Stimulated activated CD8-positive, alpha-beta memory T cell treated with anti-CD3 and anti-CD28 coated beads, Interleukin-4, amount 100 ng/mL, for 1 hour (primary cell): ENCODE measurements at places on chromosomes 5 and 9.

GRCh38 chr5:3993856-3994473 lies 398.3 kb downstream of the IRX1 start:
- no peak for DNase-seq

GRCh38 chr9:132946211-132946610 lies 1.8 kb upstream of the TSC1 start:
- no peak for DNase-seq

GRCh38 chr9:80557256-80557655 lies 985.5 kb downstream of the TLE4 start:
- DNase-seq, result no peak

- DNase-seq, result no peak
Observed at GRCh38 chr5:112534611-112535255, 115.7 kb upstream of the EPB41L4A start.

DNA sequence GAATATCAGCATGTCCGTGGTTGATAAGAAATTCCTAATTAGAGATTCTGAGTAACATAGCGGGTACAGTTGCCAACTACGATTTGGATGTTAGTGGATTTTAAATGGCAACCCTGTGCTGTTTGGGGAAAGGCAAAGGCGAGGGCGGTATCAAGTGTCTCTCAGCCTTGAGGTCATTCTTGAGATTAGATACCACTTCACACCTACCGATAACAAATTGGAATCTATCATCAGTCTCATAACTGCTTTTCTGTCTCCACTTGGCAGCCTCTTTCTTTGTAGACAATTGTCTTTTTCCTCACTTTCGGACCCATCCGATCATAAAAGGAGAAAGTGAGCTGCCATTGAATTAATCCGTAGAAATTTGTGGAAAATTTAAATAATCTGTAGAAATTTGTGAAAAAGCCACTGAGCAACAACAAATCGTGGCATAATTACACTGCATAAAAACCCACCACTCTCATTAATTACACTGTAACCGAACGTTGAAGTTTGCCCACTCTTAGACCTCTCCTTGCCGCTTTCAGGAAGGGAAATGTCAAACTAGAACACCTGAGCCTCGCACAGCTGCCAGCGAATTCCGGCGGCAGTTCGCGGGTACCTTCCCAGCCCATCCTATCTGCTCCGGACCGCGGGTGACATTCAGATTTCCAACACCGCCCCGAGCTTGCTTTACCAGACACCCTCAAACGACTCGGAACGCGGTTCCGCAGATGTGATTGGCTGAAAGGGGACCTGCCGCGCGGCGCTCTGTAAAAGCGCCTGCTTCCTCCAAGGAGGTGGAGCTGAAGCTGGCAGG lies 849 bp upstream of the RGMB start:
- DNase-seq, result peak; percentile 27

DNA sequence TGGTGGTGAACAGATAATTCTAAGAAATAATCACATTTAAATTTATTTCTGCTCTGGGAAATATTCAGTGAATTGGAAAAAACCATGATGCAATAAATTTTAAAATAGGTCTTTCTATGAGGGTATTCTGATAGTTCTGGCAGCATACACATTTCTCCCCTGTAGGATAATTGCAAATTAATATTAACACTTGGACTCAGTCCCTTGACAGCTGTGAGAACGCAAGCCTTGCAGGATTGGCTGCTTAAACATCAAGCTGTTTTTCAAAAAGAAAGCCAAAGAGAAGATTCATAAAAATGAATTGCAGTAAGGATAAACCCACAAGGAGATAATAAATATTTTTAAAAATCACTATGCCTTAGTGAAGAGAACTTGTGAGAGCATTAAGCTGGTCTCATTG lies 180.0 kb downstream of the MTRR start:
- no peak for DNase-seq

- DNase-seq, result no peak
Observed at GRCh38 chr5:147169399-147169798, 65.4 kb upstream of the STK32A start.

DNA sequence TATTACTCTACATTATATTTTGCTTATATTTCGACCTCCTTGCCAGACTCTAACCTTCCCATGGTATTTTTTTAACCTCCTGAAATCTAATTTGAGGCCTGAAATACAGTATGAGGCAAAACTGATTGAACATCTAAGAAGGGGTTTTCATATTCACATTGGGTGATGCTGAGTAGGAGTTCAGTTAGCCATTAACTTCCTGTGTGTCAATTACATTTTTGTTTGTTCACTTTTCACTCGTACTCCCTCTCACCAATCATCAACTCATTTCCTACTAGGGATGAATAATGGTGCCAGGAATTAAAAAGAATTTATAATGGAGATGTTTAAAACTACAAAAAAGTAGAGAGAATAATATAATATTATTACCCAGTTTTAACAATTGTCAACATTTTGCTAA lies 27.6 kb upstream of the GLRA1 start:
- no peak for DNase-seq

GRCh38 chr5:73179730-73180129 lies 6.7 kb downstream of the TMEM174 start:
- no peak for DNase-seq

DNA sequence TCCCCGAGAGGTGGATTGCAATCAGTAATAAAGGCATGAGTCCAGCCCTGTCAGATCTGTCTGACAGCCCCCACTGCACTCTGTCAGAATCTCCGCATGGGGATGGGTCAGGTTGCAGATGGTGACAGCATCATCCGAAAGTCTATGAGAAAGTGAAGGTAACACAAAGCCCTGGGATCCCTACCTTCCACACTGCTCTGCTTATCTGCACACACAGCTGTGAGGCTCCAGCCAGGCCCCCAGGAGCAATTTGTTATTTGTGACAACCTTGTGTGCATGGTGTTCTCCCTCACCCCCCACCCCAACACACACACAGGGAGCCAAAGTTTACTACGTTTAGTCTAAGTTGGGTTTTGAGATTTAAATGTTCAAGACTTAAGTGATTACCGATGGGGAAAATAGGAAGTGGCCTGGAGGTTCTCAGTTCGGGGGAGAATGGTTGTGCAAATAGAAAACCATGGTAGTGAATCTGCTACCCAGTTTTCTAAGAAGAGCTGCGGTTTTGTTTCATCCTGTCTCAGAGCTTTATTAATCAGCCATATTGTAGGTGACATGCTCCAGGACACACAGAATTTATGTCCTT lies 92.7 kb downstream of the SV2C start:
- no peak for DNase-seq
